Fibroblast of upper back skin (primary cell): ENCODE measurements at places on chromosomes 1 and 21.
A peak's percentile ranks its signal among the peaks of the same experiment; 100 is the strongest.

DNA sequence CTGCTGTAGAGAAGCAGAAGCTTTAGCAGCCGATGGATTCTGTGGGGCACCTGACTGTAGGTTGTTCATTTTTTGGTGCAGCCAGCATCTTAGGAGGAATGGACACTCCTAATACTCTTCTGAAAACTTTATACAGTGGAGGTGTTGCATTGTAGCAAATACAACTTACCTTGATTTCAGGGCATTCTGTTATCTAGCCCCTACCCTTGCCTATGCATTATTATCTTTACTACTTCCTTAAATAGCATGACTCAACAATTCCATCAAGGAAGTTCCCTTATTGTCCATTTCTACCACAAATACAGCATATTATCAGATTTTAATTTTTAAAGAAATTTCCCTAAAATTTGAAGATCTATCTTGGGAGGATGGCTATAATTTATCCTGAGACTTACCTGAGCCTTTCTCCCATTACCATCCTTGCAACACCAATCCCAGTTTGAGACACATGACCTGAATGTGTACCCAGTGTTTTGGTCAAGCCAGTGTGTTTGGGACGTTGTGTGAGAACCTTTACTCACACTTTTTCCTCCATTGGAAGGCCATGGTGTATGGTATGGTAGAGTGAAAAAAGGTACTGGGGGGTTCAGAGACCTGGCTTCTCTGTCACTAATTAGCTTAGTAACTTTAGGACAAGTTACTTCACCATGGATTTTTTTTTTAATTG, 9.2 kb downstream of the POU2F1 start:
- no peak for DNase-seq

GRCh38 chr1:57799490-57800115, 375.7 kb upstream of the DAB1 start:
- DNase-seq: no peak

GRCh38 chr21:17488620-17489019, 24.2 kb upstream of the CXADR start:
- DNase-seq: no peak

DNA sequence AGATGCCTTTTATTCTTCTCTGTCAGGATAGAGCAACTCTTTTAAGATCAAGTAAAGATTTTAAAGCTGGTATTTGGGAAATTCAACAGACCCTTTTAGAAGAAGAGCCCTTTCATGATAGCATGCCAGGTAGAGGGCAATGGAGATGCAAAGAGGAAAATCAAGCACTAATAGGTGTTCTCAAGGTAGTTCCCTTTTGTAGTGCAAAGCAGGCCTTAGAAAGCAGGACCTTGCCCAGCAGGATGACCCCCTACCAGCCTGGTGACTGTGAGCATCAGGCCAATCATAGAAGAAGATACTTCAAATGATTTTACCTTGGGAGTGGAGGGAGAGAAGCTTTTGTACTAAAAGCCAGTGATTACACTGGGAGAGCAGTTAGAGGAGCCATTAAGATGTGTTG, 381.4 kb upstream of the ZRANB2 start:
- DNase-seq: no peak

- DNase-seq: peak; percentile 66
Observed at GRCh38 chr1:181479137-181479745, 4.1 kb upstream of the CACNA1E start.

DNA sequence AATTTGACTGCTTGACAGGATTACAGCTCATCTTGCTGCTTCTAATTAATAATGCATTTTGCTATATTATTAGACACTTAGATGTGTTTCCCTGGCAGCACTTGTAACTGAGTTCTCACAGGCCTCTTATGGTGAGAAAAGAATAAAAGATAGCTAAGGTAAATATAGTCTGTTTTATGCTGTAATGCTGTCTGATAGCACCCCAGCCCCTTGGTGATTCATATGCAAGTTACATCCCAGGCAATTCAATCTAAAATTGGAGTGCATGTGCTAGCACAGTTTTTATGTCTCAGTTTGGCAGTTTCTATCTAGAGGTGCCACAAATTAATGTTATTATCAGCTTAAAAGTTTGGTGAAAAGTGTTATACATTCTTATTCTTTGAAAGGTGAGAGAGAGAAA, 42.2 kb downstream of the RGS13 start:
- no peak for DNase-seq

GRCh38 chr21:41865002-41865777, 14.0 kb downstream of the PRDM15 start:
- no peak for DNase-seq

DNA sequence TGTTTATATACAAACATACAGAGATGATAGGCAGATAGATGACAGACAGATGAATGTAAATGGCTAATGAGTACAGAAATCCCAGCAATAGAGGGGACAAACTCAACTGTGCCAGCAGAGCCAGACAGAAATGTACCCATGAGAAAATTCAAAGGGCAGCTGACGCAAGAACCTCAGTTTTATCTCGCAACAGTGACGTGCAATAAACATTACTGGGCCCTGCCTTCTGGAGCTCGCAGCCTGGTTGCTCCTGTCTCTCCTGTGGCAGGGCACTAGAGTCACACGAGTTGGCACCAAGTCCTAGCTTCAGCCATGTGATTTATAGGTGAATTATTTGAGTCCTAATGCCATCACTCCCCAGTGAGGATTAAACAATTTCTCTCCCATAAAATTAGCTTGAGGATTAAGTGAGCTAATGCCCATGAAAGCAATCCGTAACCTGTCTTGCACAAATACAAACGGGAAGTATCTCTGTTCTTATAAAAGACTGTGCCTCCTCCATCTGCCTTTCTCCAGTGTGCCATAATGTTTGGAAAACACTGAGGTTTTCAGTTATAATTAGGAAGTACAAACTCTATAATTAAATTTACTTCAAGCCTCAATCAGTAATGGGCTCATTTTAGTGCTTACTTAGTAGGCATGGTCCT, 50.7 kb downstream of the VAV3 start:
- DNase-seq: no peak

GRCh38 chr1:246492611-246493245, 14.4 kb downstream of the SMYD3 start:
- DNase-seq: peak; percentile 78

GRCh38 chr21:45533361-45533845, 8.8 kb downstream of the SLC19A1 start:
- no peak for DNase-seq

GRCh38 chr1:82065916-82066315, 265.2 kb downstream of the ADGRL2 start:
- DNase-seq: no peak
